ENCODE measurements at places on chromosomes 7 and 10.

GRCh38 chr7:109387530-109387929 is 817.9 kb downstream of the DNAJB9 start:
- no peak for DNase-seq

DNA sequence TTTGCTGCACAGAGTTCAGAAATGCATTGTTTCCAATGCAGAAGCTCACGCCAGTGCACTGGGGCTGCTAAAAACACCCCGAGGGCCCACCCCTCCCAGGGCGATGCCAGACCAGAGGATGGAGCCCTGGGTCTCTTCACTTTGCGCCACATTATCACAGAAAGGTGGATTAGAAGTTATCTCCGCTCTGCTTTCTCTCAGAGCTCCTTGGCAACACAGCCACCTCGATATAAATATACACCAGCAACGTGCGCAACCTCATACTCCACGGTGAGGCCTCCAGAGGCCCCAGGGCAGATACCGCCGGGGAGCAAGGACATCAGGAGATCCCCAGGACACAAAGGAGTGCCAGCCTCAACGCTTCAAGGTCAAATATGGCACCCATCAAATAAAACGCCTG is 121.0 kb upstream of the TBX20 start:
- no peak for DNase-seq

GRCh38 chr10:96374985-96375830 is 16.4 kb upstream of the OPALIN start:
- DNase-seq: peak; percentile 84

GRCh38 chr10:71696628-71697326 is 22.8 kb downstream of the C10orf105 start:
- no peak for DNase-seq

DNA sequence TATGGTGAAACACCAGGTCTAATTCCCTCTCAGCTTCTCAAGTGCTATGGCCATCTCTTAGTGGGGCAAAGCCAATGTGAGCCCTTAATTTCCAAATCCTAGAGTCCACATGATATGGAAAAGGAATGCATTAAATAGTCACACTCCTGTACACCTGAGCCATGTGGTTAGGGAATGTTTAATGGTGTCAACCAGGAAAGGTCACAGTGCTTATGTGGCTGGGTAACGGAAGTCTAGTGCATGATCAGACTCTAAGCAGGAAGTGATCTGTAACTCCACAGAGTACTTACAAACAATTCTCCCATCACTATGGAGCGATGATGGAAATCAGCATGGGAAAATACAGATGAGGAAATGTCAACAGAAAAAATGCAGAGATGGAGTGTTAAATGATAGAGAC is 148.8 kb downstream of the MAGI2 start:
- DNase-seq: no peak

- DNase-seq: no peak
These were observed 30.3 kb upstream of the TPK1 start for GRCh38 chr7:144866189-144866588.

GRCh38 chr7:44087911-44088838 is 5.8 kb upstream of the POLM start:
- peak; percentile 83 for DNase-seq

DNA sequence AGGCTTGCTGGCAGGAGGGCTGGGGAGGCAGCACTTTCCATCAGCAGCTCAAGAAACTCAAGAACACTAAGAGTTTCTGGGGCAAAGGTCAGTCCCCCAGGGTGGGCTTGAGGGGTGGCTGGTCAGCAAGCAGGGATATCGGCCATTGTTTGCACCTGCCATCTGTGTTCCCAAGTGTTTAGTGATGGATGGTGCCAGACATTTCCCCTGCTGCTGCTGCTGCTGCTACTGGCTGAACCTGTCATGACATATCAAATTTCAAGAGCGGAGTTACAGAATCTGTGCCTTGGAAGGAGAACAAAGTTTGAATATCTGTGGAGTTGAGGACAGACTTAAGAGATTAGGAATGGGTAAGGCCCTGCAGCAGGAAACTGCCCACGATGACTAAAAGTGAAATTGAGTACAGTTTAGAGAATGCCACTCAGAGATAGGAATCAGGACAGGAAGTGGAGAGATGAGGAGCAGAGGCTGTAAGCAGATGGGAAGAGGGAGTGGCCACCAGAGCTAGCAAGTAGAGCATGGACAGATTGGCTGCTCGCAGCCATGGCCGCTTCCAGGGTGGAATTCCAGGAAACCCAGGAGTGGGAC is 39.2 kb upstream of the PPP1R3C start:
- peak; percentile 65 for DNase-seq

DNA sequence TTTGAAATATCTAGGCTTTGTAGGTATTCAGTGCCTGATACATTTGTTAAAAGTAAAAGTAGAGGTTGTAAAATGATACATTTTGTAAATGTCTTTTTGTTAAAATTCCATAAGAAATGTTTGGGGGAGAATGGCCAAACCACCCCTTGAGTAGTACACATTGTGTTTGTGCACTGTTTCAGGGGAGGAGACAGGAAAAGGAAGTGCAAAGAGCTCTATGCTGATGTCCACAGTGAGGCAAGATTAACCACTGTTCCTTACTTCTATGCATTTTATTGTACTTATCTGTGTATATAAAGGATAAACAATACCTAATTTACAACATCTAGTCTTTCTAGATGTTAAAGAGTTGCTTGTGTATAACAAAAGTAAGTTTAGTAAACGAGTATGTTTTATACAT is 7.4 kb upstream of the CYCS start:
- DNase-seq: no peak

DNA sequence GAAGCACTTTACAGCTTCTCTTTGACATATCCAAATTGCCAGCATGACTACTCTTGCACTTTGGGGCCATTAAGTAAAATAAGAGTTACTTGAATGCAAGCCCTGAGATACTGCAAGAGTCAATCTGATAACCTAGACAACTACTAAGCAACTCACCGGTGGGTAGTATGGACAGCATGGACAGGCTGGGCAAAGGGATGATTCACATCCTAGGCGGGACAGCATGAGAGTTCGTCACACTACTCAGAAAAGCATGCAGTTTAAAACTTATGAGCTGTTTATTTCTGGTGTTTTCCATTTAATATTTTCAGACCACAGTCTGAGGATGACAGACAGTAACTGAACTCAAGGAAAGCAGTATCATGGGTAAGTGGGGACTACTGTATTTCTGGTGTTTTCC is 84.0 kb downstream of the ORC5 start:
- no peak for DNase-seq

DNA sequence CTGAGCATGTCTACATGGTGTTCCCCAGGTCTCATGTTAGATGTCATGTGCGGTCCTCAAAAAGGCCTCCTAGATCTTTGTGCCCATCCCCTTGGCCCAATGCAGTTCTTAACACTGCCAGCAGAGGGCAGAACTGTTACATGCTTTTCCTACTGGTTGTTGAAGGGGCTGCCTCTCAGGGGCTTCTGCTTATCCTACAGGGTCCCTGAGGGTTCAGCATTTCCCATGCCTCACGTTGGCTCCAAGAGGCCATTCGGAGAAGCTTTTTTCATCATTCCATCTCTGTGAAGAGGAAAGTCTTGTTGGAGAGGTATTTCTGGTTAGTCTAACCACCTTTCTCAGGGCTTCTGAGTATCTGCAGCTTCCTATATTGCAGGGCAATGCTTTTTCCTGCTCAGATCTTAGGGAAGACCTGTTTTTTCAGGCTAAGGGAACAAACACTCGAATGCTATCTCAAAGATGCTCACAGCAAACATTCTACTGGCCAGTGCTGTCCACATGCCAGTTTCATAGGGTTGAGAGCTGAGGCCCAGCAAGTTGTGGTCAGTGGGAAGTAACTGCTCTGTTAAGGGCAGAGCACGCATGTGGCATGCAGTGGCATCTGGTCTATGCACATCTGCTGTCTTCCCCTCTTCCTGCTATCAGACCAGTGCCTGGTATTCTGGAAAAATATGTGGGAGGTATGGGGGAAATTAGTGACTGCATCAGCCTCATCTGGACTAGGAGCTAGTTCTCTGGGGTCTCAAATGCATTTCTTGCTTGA is 31.5 kb downstream of the MBL2 start:
- no peak for DNase-seq

DNA sequence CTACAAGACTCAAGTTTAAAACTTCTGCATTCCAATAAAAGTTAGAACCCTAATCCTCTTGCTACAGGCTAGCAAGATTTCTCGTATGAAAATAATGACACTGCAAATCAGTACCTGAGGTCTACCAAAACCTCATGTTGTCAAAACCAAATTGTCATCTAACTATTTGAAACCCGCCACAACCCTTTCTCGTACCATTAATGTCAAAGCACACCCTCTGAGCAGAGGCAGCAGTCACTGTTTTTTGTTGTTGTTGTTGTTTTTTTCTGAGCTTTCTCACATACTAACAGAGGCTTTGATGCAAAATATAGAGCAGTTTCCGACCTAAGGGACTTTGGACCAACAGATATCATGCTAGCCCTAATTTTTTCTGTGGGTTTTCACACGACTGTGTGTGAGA is 563.9 kb upstream of the C7orf33 start:
- DNase-seq: no peak

- DNase-seq: peak; percentile 80
These were observed 27.1 kb downstream of the OGDH start for GRCh38 chr7:44633254-44634186.

- DNase-seq: no peak
These were observed 238.4 kb upstream of the PLXDC2 start for GRCh38 chr10:19577807-19578206.

- DNase-seq: no peak
These were observed 37.8 kb downstream of the HHEX start for GRCh38 chr10:92727550-92727949.

DNA sequence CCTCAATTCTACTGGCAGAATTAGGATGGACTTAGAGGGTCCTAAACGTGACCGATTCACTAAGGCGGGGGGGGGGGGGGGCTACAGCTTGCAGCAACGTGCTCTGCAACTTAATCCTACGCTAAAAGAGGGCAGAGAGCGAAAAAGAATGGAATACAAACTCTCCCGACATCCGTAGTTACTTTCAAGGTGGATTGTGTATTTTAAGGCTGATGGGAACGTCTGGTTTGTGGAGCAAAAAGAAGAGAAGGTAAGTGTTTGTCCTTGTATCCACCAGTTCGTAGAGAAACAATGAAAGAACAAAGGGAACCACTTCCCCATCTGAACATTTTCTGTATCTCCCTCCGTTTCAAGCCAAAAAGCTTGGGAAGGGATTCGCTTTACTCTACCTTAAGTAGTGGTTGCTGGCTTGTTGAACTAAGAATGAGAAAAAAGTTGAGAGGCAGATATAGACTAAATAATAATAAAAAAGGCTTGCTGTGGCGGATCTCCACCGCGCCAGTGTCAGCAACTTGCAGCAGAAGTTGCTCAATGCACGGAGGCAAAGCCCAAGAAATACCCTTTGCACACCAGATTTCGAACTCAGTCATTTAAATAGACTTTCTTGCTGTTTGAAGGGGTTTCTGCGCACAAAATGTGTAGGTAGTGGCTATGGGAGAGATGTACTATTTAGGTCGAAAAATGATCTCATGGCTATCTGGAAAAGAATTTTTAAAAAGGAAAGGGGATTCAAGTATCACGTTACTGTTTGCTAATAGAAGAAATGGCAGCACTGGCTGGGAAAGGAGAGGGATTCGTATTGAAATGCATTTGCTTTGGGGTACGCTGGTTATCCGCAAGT is 736 bp downstream of the SKIDA1 start:
- no peak for DNase-seq

- no peak for DNase-seq
These were observed 213.7 kb downstream of the GLI3 start for GRCh38 chr7:42023262-42023661.

- DNase-seq: no peak
These were observed 115.5 kb upstream of the DIP2C start for GRCh38 chr10:804787-805619.

DNA sequence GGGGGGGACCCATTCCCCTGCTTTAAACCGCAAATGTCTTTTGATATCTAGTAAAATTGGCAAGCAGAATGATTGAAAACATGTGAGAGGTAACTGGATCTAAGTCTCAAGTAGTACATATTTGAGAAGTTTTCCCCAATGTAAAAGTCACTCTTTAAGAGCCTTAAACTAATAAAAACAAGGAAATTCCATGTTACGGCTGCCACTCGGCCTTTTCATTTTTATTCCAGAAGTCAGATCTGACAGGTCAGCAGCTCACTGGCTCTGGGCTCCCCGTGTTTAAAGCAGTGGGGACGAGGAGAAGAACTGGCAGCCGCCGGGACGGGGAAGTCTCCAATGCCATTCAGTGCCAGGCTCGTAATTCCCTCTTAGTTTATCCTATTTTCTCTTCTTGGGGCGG is 80.7 kb downstream of the CUX1 start:
- no peak for DNase-seq

DNA sequence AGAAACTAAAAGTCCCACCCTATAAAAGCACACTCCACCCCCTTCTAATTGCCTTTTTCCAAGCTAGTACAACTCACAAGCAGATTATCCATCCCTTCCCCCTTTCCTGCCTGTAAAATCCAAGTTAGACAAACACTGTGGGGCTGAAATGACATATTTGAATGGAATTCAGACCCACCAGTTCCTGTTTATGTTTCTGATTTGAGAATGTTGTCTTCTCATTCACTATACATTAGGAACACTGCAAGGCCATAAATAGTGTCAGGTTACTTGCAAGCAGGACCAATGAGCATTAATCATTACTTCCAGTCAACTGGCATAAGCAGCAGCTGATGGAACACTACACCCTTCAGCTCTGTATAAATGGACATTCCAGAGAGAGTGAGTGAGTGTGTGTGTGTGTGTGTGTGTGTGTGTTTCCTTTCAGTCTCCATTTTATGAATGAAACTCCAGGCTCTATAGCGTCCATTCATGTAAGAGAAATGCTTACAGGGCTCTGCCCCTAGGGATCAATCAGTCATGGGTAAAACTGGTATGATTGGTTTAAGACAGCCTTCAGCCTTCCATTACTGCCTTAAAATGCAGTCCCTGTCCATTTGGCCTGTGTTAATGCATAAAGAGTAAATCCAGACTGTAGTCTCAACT is 69.3 kb downstream of the ETV1 start:
- peak; percentile 100 for DNase-seq

DNA sequence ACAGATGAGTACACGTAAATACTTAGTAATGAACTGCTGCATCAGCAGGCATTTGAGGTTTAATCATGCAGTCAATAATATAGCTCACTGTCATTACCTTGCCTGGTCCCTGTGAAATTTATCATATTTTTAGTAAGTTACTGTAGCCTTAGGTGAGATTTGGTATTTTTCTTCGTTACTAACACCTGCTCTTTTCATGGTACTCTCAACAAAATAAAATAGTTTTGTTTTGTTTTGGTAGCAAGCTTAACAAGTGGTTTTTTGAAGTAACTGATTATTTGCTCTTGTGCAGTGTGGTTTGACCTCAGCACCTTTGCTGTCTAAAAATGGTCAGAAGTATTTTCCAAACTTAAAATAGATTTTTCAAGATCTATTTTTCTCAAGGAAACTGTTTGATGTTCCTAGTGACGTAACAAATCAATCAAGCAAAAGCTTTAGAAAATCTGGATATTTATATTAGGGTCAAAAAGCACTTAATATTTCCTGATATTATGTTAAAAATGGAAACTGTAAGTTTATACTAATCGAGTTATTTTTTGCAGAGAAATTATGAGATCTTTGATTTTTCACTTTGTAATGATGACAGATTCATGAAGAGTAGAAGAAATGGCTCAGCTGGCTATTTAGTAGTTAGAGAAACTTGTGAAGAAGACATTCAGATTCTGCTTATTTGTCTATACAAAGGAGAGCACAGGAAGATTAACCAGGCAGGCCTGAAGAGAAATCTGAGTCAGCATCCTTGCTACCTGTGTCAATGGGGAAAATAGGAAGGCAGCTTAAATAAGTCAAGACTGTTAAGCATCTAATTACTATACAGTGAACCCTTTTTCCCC is 21.0 kb upstream of the RPA3 start:
- no peak for DNase-seq

GRCh38 chr10:15842556-15843169 is 17.6 kb downstream of the MINDY3 start:
- DNase-seq: no peak

All from HFF-Myc (cell line).